ENCODE measurements at places on chromosomes 5 and 9.
A peak's percentile ranks its signal among the peaks of the same experiment; 100 is the strongest.

- DNase-seq, result peak; percentile 91
- no peaks in the 10 kb centered on the region for H3K4me1 ChIP-seq
- H3K4me3 ChIP-seq, result peak overlapping the region; percentile 98
- H3K27ac ChIP-seq, result no peak overlapping the region
- peaks cover 56% of the 10 kb centered on the region for H3K36me3 ChIP-seq
- no peaks in the 10 kb centered on the region for H3K27me3 ChIP-seq
Measured at GRCh38 chr9:133334161-133334560, 1.8 kb downstream of the SURF6 start.

GRCh38 chr9:112273876-112274275 lies 59.5 kb downstream of the PTBP3 start:
- H3K4me3 ChIP-seq, result no peak overlapping the region
- peaks cover 2% of the 10 kb centered on the region for H3K4me1 ChIP-seq
- no peak for DNase-seq
- no peaks in the 10 kb centered on the region for H3K27me3 ChIP-seq
- no peak overlapping the region for H3K27ac ChIP-seq
- H3K36me3 ChIP-seq, result peaks cover 5% of the 10 kb centered on the region

GRCh38 chr9:111870774-111871498 lies 25.7 kb upstream of the UGCG start:
- H3K27me3 ChIP-seq, result no peaks in the 10 kb centered on the region
- peaks cover 25% of the 10 kb centered on the region for H3K36me3 ChIP-seq
- H3K4me1 ChIP-seq, result peaks cover 5% of the 10 kb centered on the region

DNA sequence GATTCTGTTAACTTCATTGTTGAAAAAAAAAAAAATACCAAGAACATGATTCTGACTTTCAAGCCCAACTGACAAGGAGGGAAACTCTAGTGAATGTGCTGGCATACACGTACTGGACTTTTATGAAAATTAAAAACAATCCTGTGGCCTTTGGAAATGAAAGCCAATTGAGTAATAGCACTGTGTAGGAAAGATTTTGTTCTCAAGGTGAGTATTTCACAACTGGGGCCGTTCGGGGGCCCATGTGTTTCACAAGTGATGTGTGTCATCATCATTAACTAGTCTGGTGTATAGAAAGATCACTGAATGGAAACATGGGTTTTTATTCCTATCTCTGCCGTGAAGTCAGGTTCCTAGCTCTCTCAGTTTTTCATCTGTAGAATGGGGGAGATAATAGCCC lies 605.0 kb upstream of the CLINT1 start:
- H3K36me3 ChIP-seq, result no peaks in the 10 kb centered on the region
- H3K4me1 ChIP-seq, result no peaks in the 10 kb centered on the region
- no peak overlapping the region for H3K27ac ChIP-seq
- H3K27me3 ChIP-seq, result no peaks in the 10 kb centered on the region
- no peak for DNase-seq
- H3K4me3 ChIP-seq, result no peak overlapping the region

GRCh38 chr5:6252581-6252980 lies 125.8 kb downstream of the MED10 start:
- no peaks in the 10 kb centered on the region for H3K27me3 ChIP-seq
- no peaks in the 10 kb centered on the region for H3K36me3 ChIP-seq
- H3K4me3 ChIP-seq, result no peak overlapping the region
- DNase-seq, result no peak
- no peaks in the 10 kb centered on the region for H3K4me1 ChIP-seq
- no peak overlapping the region for H3K27ac ChIP-seq

- no peaks in the 10 kb centered on the region for H3K4me1 ChIP-seq
- no peaks in the 10 kb centered on the region for H3K27me3 ChIP-seq
- H3K4me3 ChIP-seq, result no peak overlapping the region
- no peak for DNase-seq
- H3K36me3 ChIP-seq, result no peaks in the 10 kb centered on the region
Measured at GRCh38 chr9:29393064-29393463, 1819.8 kb upstream of the C9orf72 start.

DNA sequence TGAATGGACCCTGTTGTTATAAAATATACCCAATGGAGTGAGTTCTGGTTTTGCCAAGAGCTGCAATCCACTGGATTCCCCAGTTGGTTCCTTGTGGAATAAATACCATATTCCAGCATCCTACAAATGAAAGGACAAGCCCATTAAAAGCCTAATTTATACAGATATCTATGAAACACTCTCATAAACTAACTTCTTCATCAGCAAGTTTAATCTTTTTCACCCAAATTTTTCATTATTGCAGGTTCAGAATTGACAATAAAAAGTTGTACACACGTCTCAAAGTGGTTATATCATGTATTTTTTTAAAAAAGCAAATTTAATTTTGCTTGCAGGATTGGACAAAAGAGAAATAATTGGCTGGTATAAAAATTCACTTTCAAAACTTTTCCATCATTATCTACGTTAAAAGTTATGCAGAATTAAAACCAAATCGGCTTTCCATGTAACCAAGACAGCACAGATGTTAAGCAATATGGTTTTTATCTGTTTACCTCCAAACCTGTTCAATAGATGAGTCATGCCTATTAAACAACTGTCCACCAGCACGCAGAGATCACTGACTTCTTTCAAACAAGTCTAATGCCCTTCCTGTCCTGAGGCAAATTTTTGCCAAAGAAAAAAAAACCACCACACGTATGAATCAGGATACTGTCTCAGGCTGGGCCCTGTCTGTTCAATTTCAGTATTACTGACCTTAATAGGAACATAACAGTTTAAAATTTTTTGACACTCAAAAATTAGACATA lies 42.5 kb downstream of the CEMIP2 start:
- H3K4me1 ChIP-seq, result no peaks in the 10 kb centered on the region
- no peak overlapping the region for H3K27ac ChIP-seq
- no peak overlapping the region for H3K4me3 ChIP-seq
- H3K27me3 ChIP-seq, result no peaks in the 10 kb centered on the region
- H3K36me3 ChIP-seq, result peaks cover 86% of the 10 kb centered on the region

GRCh38 chr9:99736291-99736690 lies 85.4 kb upstream of the NR4A3 start:
- no peaks in the 10 kb centered on the region for H3K36me3 ChIP-seq
- no peak overlapping the region for H3K4me3 ChIP-seq
- no peaks in the 10 kb centered on the region for H3K4me1 ChIP-seq

DNA sequence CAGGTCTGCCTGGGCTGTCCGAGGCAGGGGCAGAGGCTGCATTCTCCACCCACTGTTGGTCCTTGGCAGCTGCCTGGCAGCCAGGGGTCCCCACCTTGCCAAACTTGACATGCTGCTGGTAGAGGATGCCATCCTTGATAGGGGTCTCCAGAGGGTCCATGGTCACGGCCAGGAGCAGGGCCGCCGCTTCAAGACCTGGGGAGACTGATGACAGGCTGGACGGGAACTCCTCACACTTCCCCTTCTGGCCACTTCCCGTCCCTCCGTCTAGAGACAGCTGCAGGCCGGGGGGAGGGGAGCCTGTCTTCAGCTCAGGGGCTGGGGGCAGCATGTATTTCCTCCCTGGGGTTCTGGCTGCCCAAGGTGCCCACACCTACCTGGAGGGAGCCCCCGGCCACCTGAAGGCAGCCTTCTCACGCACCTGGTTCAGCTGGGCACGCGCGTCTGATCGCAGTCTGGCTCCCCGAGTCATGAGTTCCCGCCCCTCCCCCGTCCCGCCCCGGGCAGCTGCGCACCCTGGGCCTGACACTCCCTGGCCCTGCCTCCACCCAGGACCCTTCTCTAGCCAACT lies at the start of gene DOK3:
DOK3 (minus strand) TSS at position 446 of the 571 bp plus-strand sequence; CDS start at position 160, 286 bp downstream.
- H3K27me3 ChIP-seq, result no peaks in the 10 kb centered on the region
- peak; percentile 55 for DNase-seq
- H3K4me1 ChIP-seq, result no peaks in the 10 kb centered on the region
- H3K27ac ChIP-seq, result no peak within 1 kb of the TSS

DNA sequence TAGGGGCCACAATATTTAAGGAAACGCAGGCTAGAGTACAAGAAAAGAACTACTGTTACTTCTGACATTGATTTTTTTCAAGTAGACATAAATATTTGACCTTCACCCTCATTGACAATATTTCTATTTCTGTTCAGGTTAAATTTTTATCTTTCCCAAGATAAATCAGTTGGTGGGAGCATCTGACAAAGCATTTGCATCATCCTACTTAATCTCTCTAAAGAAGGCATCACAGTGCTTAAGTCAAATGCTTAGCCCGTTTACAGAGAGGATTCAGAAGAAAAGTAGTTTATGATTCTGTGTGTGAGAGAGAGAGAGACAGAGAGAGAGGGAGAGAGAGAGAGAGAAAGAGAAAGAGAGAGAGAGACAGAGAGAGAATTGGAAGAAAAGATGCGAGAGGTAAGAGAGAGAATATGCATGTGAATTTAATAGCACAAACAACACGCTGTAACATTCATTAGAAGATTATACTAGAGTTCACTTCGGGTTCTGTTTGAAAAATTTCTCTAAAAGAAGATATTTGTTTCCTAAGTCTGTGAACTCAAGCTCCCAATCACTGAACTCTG lies 1093.3 kb upstream of the CDH6 start:
- H3K4me1 ChIP-seq, result peaks cover 2% of the 10 kb centered on the region
- no peak overlapping the region for H3K27ac ChIP-seq
- no peaks in the 10 kb centered on the region for H3K27me3 ChIP-seq

GRCh38 chr5:61551637-61552313 lies 219.7 kb downstream of the ZSWIM6 start:
- no peak overlapping the region for H3K27ac ChIP-seq
- H3K4me1 ChIP-seq, result no peaks in the 10 kb centered on the region
- no peaks in the 10 kb centered on the region for H3K27me3 ChIP-seq
- no peak for DNase-seq
- H3K4me3 ChIP-seq, result no peak overlapping the region
- H3K36me3 ChIP-seq, result peaks cover 6% of the 10 kb centered on the region

DNA sequence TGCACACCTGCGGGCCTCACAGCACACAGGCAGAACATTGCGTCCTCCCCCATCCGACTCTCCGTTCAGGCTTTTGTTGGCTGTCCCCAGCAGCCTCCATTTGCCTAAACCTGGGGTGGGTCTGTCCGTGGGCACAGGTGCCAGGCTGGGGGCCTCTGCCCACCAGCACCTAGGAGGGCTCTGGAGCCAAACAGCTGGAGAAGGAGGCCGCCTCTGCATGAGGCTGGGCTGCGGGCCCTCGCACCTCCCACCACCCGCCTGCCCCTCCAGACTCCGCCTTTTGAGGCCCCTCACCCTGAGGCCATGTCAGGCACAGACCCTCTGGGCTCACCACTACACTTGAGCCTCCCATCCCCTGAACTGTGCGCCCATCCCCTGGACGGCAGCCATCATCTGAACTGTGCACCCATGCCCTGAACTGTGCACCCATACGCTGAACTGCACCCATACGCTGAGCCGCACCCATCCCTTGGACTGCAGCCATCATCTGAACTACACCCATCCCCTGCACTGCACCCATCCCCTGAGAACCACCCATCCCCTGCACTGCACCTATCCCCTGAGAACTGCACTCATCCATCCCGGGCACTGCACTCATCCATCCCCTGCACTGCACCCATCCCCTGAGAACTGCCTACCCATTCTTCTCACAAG lies 98.0 kb upstream of the OTULINL start:
- H3K27me3 ChIP-seq, result no peaks in the 10 kb centered on the region
- H3K4me1 ChIP-seq, result no peaks in the 10 kb centered on the region
- no peak overlapping the region for H3K4me3 ChIP-seq
- H3K27ac ChIP-seq, result no peak overlapping the region
- no peak for DNase-seq

DNA sequence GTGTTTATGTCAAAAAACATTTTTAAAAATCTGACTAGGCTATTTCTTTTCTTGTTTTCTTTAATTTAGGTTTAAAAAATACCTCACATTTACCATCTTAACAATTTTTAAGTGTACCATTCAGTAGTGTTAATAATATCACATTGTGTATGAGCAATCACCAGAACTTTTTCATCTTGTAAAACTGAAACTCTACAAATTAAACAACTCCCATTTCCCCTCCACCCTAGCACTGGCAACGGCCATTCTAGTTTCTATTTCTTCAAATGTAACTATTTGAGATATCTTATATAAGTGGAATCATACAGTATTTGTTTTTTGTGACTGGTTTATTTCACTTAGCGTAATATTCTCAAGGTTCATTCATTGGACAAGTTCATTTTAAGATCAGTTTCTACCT lies 27.7 kb downstream of the PLCXD3 start:
- H3K36me3 ChIP-seq, result no peaks in the 10 kb centered on the region
- H3K4me1 ChIP-seq, result no peaks in the 10 kb centered on the region
- H3K27ac ChIP-seq, result no peak overlapping the region
- DNase-seq, result no peak
- no peak overlapping the region for H3K4me3 ChIP-seq
- H3K27me3 ChIP-seq, result no peaks in the 10 kb centered on the region

DNA sequence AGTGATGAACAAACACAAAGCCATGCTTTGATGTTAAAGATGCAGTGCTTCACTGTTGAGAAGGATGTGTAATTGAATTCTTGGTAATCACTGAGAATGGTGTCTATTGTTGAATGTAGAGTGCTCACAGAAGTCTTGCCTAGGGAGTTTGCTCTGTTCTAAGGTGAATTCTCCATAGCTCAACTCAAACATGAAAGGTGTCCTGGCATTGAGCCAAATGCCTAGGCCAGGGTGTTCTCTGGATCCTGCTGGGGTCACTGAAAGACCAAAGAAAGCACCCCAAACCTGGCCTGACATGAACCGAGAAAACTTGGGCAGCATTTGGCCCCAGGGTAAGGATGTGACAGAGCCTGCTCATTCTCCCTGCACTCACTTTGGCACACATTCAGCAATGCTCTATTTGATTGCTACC lies 217.3 kb downstream of the ARL15 start:
- no peak for DNase-seq
- no peaks in the 10 kb centered on the region for H3K27me3 ChIP-seq
- H3K27ac ChIP-seq, result no peak overlapping the region
- no peaks in the 10 kb centered on the region for H3K36me3 ChIP-seq
- H3K4me3 ChIP-seq, result no peak overlapping the region

DNA sequence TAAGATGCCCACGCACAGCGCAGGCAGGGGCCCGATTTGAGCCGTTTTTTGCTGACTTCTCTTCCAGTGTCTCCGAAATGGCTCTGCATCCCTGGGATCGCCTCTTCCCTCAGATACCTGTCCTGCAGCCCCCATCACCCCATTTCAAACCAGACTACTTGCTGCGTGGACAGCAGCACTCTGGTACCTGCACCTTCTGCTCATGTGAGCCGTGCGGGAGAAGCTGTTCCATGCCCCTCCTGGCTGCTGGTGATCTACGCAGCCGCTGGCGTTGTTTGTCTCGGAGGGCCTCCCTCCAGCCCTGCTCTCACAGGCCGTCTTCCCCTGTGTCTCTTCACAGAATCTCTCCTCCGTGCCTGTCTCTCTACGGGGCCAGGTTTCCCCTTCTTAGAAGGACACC lies 13.4 kb downstream of the CEP72 start:
- H3K36me3 ChIP-seq, result peaks cover 38% of the 10 kb centered on the region
- H3K4me1 ChIP-seq, result no peaks in the 10 kb centered on the region

DNA sequence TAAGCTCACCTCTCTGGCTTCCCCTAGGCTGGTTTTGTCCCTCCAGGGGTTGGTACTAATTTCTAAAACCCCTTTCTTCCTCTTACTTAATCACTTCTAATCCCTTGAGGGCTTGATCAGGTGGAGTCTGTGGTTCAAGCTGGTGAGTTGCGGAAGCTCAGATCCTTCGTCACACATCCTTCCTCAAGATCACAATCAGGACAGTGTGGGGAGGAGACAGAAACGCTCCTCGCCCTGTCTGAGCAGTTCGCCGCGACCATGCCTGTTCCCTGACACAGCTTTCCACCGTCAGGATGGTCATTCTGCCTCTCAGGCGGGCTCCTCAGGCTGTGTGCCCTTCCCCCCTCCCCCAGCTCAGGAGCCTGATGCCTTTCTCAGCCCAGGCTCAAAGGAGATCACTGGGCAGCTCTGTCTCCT lies 24.3 kb downstream of the CPLX2 start:
- no peaks in the 10 kb centered on the region for H3K36me3 ChIP-seq
- H3K27me3 ChIP-seq, result no peaks in the 10 kb centered on the region
- H3K4me3 ChIP-seq, result no peak overlapping the region
- no peak overlapping the region for H3K27ac ChIP-seq
- no peak for DNase-seq
- H3K4me1 ChIP-seq, result no peaks in the 10 kb centered on the region

All from H9 (cell line).